ENCODE measurements at places on chromosomes 16 and 17. TPM values are rescaled to one million over a fixed set of nuclear protein-coding genes. Genes with fewer than 3 reads are reported as not detected.

DNA sequence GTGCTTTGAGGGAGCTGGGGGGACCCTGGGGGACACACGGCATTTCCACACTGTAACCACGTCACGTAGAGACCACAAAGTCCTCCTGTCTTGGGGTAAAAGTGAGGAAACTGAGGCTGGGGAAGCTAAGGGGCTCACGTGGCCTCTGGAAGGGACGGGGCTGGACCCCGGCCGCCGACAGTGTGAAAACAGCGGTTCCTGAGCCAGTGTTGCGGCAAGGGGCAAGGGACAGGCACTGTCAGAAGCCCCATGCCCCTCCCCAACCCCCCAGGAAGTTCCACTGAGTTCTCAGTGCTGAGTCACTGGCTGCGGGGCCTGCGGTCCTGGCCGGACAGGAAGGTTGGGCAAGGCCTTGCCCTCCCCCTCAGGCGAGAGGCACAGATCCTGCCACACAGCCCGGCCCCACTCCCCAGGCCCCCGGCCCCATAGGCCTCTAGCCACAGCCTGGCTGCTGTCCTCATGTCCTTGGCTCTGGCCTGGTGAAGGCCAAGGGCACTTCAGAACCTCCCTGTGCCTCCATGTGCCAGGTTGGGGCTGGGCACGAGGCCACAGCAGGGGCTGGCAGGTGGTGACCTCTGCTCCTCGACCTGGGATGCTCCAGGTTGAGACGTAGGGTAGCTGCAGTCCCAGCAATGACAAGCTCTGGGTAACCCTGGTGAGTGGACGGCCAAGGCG, 5.0 kb upstream of the CCDC57 start:
- no peak for DNase-seq

IRX3 gene
- polyA plus RNA-seq = 0.28 TPM

DNA sequence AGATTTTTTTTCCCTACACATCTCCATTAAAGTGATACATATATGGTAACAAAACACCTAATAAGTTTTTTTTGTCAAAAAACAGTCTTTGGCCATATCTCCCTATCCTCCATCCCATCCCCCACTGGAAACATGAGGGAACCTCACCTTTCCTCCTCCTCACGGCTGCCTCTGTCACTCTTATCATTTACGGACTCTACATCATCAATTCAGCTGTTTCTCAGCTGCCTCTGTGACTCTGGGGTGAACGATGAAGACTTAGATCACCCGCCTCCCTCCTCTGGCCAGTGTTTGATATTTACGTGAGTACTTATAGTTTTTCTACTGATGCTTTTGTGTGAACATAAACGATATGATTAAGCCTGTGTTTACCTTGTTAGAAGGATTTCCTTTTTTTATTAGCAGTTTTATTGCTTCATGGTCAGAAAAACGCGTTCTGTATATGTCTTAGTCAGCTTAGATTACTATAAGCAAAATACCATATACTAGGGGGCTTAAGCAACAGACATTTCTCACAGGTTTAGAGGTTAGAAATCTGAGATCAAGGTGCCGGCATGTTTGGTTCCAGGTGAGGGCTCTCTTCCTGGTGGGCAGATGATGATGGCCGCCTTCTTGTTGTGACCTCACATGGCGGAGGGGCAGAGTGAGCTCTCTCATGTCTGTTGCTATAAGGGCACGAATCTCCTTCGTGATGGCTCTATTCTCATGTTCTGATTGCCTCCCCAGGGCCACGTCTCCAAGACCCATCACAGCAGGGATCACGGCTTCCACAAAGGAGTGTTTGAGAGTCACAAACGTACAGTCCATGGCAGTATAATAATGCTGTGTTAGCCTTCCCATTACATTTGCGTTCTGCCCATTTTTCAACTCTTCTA, 32.1 kb downstream of the DNAH17 start:
- DNase-seq = no peak

MLX gene
- 52.0 TPM for polyA plus RNA-seq

DNA sequence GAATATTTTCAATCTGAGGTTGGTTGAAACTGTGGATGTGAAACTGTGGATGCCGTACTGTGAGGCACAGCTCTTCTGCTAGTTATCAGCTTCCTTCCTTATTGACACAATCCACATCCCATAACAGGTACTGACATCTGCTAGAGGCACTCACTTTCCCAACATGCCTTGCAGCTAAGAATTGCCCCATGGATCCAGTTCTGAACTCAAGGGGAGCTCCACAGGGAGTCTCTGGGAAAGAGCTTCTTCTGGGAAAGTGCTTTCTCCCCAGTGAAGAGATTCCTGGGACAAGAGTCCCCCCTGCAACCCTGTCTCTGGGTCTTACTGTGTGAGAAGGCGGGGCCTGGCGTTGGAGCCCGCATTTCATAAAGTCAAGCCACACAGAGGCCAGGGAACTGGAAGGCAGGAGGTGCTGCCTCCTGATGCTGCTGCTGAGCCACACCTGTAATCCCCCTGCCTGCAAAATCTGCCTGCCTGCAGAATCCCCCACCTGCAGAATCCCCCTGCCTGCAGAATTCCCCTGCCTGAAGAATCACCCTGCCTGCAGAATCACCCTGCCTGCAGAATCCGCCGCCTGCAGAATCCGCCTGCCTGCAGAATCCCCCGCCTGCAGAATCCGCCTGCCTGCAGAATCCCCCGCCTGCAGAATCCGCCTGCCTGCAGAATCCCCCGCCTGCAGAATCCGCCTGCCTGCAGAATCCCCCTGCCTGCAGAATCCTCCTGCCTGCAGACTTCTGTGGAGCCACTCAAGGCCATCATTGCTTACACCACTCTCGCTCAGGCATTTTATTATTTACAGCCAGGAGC, 305.4 kb downstream of the FOXL1 start:
- no peak for DNase-seq

DNA sequence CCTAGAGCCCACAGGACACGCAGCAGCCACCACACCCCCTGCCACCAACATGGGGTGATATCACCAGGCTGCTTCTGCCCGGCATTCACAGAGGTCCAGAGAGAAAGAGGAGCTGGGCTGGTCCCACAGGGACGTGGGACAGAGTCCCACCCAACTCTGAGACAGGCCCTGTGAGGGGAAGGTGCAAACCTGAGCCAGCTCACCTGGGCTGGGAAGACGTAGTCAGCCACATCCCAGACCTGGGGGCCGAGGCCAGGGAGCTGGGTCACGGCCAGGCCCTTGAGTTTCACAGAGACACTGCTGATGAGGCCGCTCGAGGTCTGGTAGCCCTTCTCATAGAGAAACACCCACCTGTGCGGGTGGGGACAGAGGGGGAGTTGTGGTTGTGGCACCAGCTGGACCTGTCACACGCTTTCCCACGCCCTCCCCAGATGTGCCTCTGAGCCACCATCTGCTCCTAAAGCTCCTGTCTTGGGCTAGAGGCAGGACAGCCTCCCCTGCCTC, 11.2 kb downstream of the P2RX1 start:
- no peak for DNase-seq

DNA sequence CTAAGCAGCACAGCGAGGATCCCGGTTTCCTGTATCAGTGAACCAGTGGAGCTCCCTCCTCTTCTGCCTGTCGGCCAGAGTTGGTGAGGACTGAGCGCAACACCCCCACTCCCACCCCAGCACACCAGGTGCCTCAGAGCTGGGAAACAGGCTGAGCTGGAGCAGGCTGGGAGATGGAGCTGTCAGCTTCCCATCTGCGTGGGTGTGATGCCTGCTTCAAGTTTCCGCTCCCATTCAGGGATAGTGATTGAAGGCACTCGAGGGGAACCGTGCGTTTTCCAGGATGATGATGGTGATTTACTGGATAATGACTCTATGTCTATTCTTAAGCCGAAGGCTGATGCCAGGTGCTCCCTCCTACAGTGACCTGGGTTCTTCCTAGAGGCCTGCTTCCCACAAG, 144.5 kb downstream of the TMEM132E start:
- DNase-seq = no peak

GRCh38 chr16:30992931-30993816, 8.2 kb downstream of the HSD3B7 start:
- no peak for DNase-seq

CD300E gene
- polyA plus RNA-seq = 0.12 TPM
